ENCODE measurements at places on chromosomes 4 and X.

DNA sequence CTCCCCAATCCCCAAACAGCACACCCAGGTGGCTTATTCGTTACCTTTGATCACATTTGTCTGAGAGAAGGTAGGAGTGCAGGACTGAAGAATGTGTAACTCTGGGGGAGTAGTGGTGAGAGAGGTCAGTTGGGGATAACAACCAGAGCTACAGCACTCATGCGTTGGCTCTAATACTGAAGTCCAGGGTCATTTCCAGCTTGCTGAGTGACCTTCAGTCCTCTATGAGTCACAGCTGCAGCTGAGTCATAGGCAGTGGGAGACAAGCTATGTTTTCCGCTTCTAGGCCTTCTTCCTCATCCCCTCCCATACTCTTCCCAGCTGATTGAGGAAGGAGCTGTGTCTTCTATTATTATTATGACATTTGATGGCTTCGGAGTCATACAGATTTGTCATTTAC is 31.6 kb upstream of the CT47C1 start:
- peak; percentile 45 for DNase-seq

DNA sequence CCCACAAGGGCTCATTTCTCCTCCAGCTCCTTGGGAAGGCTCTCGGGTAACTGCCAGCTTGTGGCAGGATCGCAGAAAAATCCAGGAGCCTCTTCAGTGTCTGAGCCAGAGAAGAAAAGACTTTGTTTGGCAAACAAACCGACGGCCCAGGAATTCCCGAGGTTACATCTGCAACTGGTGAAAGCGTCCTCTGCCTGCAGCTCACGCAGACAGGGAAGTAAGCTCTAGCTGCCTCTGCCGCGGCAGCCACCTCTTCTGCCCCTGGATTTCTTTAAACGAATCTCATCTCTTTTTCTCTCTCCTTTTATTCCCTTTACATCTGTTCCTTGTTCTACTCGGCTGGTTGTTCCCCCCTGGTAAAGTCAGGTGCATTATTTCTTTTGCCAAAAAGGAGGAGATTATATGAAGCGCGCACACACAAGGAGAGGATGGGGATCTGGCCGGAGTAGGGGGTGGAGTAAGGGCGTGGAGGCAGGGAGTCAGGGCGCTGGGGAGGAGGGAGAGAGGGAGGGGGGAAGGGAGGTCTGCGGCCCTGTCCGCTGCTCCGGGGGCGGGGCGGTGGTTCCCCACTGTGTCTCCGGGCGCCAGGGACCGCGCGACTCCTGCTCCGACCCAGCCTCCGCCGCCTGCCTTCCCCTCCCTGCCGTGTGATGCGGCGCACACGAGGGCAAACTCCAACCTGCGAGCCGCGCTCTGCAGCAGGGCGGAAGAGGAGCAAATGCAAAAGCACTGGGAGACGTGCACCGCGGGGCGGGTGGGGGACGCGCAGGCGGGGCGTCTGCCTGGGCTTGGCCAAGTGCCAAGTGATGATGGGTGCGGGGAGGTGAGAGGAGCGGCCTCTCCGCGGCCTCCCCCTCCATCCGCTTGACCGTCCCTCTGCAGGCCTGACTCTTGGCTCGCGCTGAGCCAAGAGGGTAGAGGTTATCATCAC is at the start of gene DCHS2:
Gene DCHS2 (minus strand): TSS at position 459 of the 931 bp plus-strand sequence. CDS start 444 bp downstream, at position 15.
- DNase-seq = no peak

- DNase-seq = no peak
Measured at GRCh38 chrX:16654093-16654492, 4.1 kb downstream of the S100G start.

GRCh38 chr4:113141901-113142346 is 92.5 kb downstream of the ANK2 start:
- DNase-seq = no peak

- peak; percentile 15 for DNase-seq
Measured at GRCh38 chr4:110046588-110047049, 133.9 kb downstream of the EGF start.

GRCh38 chrX:55648434-55648833 is 25.2 kb downstream of the FOXR2 start:
- DNase-seq = no peak

GRCh38 chr4:116638592-116638991 is 446.8 kb downstream of the TRAM1L1 start:
- DNase-seq = no peak

- DNase-seq = no peak
Measured at GRCh38 chrX:149513825-149514428, 8.8 kb upstream of the IDS start.

- DNase-seq = no peak
Measured at GRCh38 chrX:82163701-82164100, 961.8 kb downstream of the SH3BGRL start.

- DNase-seq = no peak
Measured at GRCh38 chr4:143700416-143701352, at the start of gene FREM3. Gene FREM3 (minus strand): TSS chr4:143700675. CDS start chr4:143700675, 0 bp downstream.

GRCh38 chr4:139876337-139876941 is 210.8 kb downstream of the MGST2 start:
- no peak for DNase-seq

GRCh38 chr4:117783716-117784115 is 250.6 kb upstream of the NDST3 start:
- peak; percentile 16 for DNase-seq

GRCh38 chr4:152385551-152385950 is 150.3 kb downstream of the FBXW7 start:
- DNase-seq = no peak

GRCh38 chrX:9862525-9862924 is 76.3 kb downstream of the SHROOM2 start:
- DNase-seq = no peak

- no peak for DNase-seq
Measured at GRCh38 chrX:51975811-51976210, 82.4 kb downstream of the MAGED1 start.

GRCh38 chr4:16217300-16218051 is 8.8 kb downstream of the TAPT1 start:
- DNase-seq = no peak

DNA sequence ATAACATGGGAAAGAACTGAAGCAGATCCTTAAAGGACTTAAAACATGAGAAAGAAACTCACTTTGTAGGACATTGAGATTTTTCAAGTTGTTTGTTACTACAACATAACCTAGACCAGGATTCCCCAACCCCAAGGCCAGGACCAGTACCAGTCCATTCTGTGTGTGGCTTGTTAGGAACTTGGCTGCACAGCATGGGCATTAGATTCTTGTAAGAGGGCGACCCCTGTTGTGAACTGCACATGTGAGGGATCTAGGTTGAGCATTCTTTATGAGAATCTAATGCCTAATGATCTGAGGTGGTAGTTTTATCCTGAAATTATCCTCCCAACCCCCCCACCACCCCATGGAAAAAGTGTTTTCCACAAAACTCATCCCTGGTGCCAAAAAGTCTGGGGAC is 566.1 kb downstream of the KCTD8 start:
- no peak for DNase-seq

GRCh38 chr4:4800646-4801408 is 58.6 kb upstream of the MSX1 start:
- DNase-seq = no peak

DNA sequence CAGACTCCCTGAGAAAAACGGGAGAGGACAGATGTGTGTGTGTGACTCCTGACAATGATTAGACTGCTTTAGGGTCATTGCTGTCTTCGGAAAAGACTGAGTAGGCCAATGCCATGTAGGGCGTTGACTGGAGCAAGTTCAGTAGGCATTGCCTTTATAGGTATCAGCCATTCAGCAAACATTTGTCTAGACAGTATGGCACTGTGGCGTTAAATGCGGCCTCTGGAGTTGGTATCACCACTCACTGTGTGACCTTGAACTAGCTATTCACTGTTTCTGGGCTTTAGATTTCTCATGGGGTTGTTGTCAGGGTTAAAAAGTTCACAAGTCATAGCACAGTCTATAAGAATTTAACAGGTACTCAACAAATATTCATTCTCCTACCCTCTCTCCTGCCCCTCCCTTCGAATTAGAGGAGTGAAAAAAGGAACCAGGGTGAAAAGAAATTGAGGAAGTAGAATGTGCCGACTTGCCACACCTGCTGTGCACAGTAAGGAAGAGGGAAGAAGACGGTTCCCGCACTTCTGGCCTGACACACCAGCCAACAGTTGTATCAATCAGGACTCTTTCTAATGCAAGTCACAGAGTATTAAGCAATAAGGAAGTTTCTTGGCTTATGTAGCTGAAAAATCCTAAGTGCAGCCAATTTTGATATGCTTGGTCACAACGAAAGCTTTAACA is 83.2 kb upstream of the PLAC8 start:
- DNase-seq = no peak

- DNase-seq = no peak
Measured at GRCh38 chr4:159757499-159757898, 654.6 kb downstream of the RAPGEF2 start.

DNA sequence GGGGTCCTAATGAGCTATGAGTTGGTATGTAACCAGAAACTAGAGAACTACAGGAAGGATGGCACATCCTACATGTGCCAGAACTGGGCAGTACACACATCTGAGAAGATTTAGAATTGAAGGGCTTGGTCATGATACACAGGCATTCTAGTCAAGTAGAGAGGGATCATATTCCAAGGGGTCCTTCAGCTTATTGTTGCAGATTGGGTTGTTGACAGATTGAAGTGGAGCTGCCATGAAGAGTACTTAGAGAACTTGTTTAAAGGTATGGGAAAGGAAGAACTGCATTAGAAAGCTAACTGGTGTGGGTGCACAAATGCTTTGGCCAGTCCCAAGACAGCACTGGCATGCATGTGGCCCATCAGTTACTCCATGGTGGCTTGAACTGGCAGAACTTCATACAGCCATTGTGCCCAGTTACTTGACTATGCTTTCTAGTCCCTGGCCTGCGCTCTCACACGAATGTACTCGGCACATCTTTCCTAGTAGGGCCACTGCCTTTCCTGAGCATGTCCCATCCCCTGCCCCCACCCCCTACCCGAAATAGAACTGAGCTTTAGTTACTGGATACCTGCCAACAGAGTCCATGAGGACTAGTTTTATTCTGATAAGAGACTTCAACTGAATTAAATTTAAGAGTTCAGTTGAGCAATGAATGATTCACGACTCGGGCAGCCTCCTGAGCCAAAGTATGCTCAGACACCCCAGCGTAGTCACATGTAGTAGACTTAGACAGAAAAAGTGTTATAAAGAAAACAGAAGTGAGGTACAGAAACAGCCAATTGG is 64.0 kb downstream of the CCNG2 start:
- DNase-seq = no peak

DNA sequence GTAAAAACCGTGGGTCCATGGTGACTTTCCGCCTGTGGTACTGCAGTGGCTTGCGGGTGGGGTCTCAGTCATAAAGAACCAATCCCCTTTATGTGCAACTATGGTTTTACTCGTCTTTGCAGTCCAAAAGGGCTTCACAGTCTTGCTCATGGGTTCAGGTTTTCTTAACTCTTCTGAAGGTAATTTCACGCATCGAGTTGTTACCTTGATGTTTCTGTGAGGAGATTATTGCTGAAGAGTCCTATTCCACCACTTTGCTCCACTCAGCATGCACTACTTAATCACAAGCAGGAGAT is 41.5 kb downstream of the F8 start:
- DNase-seq = no peak

DNA sequence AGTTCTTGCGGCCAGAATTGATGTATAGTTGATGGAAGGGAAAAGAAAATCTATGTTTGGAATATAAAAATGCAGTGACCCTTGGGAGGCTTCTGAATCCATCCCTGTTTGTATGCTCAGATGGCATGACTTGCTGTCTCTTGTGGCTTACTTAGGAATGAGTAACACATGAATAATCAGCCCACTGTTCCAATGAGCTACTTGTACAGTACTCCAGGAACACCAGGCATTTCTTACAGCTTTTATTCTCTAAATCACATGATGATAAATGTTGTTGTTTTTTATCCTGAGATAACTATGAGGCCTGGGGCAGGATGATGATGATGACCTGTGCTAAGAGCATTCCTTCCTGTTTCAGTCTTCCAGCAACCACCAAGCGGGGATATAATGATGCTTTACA is 18.9 kb downstream of the TMPRSS11E start:
- peak; percentile 32 for DNase-seq

GRCh38 chrX:130625386-130625785 is 223.6 kb downstream of the RBMX2 start:
- DNase-seq = no peak

DNA sequence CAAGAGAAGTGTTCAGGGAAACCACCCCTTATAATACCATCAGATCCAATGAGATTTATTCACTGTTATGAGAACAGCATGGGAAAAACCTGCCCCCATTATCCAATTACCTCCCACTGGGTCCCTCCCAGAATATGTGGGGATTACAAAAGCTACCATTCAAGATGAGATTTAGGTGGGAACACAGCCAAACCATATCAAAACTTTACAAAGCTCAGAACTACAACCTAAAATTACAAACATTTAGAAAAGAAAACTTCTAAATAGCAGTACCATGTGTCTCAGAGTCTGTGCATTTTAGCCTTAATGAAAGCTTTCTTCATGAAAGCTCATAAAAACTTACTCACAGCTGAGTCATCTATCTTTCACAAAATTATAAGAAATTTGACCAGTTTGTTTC is 1442.8 kb upstream of the PCDH7 start:
- no peak for DNase-seq

DNA sequence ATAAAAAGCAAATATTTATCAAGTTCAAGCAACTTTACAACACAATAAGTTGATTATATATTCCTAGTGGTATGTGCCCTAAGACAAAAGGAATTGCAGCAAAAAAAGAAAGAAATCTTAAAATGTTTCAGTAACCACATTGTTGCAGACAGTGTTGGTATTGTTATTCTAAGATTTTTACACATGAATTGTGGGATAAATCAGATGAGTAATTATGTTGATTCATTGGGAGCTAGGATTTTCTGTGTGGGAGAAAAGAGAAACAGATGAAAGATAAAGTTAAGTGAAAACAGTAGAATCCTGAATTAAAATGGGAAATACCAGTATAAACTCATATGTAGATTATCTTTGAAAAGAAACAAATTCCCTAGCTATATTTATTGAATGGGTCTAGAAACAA is 362.4 kb downstream of the PPP3CA start:
- peak; percentile 8 for DNase-seq

- DNase-seq = no peak
Measured at GRCh38 chrX:117376460-117376859, 740.1 kb downstream of the KLHL13 start.

DNA sequence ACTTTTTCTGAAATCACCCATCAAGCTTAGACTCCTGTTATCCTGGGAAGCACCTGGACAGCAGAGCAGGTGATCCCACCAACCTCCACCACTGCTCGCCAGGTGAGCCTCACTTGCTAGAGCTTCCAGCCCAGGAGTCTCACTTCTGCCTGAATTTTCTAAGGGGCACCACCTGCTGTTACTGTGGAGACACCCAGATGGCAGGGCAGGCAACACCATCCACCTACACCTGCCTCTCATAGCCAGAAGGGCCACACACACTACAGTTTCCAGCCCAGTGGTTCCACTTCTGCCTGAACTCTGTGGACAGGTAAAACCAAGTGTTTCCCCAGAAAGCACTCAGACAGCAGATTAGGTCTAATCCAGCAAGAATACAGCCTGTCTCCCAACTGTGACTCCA is 262.0 kb downstream of the ARAP2 start:
- DNase-seq = no peak

- DNase-seq = no peak
Measured at GRCh38 chr4:98720871-98721480, 62.6 kb upstream of the TSPAN5 start.

- DNase-seq = no peak
Measured at GRCh38 chr4:101265816-101266172, 81.5 kb downstream of the PPP3CA start.

All from AG04450 (cell line).